Stimulated activated CD8-positive, alpha-beta memory T cell treated with anti-CD3 and anti-CD28 coated beads, Interleukin-4, amount 100 ng/mL, for 1 hour (primary cell): ENCODE measurements at places on chromosomes 5 and 9.

- no peak for DNase-seq
These were observed 9.6 kb downstream of the SLC1A1 start for GRCh38 chr9:4499917-4500316.

DNA sequence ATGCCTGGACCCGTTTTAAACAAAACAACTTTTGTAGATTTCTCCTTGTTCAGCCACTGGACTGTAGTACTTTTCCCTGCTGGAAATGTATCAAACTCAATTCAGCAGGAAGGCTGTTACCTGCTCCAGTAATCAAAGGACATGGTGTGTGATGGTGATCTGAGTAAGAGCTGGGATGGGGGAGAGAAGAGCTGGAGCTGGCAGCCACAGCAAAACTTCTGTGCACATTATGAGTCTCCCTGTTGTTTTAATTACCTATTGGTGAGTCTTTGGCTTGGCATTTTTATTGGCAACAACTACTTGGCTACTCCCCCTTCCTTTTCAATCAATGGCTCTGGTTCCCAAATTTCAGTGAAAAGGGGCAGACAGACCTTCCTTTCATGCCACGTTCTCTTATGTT is 9.7 kb downstream of the NREP start:
- no peak for DNase-seq

DNA sequence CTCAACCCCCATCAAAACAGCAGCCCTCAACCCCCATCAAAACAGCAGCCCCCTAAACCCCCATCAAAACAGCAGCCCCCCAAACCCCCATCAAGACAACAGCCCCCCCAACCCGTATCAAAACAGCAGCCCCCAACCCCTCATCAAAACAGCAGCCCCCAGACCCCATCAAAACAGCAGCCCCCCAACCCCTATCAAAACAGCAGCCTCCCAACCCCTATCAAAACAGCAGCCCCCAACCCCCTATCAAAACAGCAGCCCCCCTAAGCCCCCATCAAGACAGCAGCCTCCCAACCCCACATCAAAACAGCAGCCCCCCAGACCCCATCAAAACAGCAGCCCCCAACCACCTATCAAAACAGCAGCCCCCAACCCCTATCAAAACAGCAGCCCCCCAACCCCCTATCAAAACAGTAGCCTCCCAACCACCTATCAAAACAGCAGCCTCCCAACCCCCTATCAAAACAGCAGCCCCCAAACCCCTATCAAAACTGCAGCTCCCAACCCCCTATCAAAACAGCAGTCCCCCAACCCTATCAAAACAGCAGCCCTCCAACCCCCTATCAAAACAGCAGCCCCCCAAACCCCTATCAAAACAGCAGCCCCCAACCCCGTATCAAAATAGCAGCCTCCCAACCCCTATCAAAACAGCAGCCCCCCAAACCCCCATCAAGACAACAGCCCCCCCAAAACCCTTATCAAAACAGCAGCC is 1.2 kb downstream of the TPPP start:
- DNase-seq, result no peak

DNA sequence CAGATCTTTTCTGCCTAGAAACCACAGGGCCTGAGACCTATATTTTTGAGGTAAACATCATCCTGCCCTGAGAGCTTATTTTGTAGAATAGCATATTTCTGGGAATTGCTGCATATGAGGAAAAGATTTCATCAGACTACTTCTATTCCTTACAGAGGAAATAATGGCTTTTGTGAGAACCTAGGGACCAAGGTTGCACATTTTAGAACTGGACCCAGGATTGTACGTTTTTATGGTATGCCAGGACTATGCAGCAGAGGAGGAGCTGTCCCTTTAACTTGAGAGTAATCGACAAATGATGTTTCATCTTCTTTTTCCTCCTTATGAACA is 2.2 kb upstream of the ALDH1A1 start:
- DNase-seq, result no peak

GRCh38 chr9:17315341-17315740 is 180.5 kb downstream of the CNTLN start:
- DNase-seq, result no peak

DNA sequence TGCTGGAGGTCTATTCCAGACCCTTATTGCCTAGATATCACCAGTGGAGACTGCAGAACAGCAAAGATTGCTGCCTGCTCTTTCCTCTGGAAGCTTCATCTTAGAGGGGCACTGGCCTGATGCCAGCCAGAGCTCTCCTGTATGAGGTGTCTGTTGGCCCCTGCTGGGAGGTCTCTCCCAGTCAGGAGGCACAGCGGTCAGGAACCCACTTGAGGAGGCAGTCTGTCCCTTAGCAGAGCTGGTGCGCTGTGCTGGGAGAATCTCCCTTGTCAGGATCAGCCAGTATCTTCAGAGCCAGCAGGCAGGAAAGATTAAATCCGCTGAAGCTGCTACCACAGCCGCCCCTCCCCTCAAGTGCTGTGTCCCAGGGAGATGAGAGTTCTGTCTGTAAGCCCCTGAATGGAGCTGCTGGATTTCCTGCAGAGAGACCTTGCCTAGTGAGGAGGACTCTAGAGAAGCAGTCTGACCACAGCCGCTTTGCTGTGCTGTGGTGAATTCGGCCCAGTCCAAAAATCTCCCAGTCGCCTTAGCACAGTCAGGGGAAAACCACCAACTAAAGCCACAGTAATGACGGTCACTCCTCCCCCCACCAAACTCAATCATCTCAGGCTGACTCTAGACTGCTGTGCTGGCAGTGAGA is 124.1 kb downstream of the JAKMIP2 start:
- no peak for DNase-seq

DNA sequence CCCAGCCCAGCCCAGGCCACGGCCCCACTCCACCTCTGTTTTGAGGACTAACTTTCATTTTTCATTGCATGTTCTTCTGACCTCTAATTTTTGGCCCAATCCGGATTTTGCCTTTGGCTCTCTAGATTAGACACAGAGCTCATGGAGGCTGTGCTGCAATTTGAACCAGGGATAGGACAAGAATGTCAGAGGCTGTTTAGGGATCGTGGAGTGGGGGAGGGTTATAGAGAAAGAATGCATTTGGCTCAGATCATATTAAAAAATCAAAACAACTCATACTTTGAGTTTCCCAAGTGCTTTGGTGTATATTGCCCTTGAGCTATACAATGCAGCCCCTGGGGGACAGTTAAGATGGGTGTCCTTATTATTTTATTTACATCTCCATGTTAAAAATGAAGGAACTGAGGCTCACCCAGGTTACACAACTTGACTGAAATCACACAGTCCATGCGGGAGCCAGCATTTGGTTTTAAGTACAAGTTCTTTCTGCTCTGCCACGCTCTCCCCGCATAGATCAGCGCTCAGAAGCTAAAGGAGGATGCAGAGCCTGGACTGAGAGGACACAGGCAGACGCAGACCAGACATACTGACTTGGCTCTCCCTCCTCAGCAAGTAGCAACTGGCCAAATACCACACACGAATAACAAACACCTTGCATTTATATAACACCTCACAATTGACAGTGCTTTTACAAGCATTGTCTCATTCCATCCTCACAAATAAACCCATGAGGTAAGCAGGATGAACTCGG is 126.4 kb upstream of the RAI14 start:
- DNase-seq, result no peak

GRCh38 chr5:122741681-122742080 is 33.2 kb upstream of the SNX2 start:
- no peak for DNase-seq

DNA sequence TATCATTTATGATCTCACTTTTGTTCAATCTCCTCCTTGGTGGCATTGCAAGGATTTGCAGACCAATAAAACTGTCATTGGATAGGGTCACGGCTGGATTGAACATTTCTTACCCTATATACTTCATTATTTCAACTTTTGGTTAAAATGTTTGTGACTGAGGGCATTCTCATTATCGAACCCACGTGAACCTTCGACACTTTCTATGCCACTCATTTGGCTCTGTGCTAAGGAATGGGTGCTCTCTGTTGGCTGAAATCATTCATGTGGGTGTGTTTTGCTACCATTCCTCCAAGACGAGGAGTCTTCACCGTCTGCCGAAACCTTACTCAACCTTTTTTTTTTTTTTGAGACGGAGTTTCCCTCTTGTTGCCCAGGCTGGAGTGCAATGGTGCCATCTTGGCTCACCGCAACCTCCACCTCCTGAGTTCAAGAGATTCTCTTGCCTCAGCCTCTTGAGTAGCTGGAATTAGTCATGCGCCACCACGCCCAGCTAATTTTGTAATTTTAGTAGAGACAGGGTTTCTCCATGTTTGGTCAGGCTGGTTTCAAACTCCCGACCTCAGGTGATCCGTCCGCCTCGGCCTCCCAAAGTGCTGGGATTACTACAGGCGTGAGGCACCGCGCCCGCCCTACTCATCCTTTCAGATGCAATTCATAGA is 62.5 kb downstream of the CSNK1A1 start:
- no peak for DNase-seq

- no peak for DNase-seq
These were observed 254.2 kb upstream of the PANK3 start for GRCh38 chr5:168833383-168833782.

DNA sequence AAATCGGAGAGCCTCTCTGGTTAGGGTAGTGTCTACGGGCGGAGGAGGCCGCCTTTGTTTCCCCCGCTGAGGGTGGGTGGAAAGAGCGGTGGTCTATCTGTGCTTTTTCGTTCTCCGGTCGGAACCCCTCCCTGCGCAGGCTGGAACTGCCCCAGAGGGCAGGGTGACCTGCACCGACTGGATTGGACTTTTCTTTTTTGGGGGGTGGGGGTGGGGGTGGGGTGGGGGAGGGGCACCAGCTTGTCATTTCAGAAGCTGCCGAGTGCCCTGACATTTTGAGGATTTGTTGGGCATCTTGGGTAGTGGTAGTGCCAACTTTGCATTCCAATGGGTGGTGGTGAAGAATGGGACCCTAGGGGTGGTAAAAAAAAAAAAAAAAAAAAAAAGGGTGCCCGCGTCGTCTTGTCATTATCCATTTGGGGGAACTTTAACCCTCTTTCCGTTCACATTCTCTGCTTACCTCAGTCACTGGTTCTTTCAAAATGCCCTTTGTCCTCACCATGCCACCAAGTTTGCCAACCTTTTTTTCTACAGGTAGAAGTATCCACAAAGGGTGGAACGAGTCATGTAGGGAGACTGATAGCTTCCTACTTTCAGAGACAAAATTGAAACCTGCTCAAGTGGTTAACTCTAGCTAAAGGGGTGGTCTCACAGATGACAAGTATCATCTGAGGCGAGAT is 1.3 kb downstream of the UBE2R2 start:
- no peak for DNase-seq

- no peak for DNase-seq
These were observed 25.2 kb downstream of the RALGPS1 start for GRCh38 chr9:126939821-126940221.

DNA sequence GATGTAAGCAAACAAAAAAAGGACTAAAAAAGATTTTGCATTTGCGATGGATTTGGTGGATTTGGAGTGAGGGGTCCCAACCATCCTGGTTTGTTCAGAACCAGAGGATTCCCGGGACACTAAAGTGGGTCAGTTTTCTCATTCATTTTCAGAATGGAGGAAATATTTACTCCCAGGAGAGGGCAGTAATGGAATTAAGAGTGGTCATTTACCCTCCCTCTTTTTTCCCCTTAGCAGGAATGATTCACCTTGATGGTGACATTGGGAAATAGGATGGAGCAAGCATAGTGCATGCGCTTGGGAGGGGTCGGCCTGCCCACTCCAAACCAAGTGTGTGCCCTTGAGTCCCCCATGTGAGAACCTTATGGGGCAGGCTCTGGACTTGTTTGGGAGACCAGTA is 164.2 kb upstream of the PUM3 start:
- no peak for DNase-seq

- no peak for DNase-seq
These were observed 23.3 kb upstream of the ACO1 start for GRCh38 chr9:32360983-32361673.

- no peak for DNase-seq
These were observed 11.0 kb downstream of the UBAC1 start for GRCh38 chr9:135950135-135950682.

DNA sequence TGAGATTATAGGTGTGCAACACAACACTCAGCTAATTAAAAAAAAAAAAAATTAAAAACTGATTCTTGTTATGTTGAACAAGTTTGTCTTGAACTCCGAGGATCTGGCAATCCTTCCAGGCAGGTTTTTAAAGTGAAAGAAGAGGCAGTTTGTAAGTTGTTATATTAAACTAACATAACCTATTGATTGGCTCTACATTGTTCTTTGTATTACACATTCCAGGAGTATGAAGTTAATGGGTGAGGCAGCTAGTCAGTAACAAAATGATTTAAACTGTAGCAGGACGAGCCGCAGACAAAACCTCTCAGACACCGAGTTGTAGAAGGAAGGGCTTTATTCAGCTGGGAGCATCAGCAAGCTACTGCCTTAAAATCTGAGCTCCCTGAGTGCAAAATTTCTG is 1953.9 kb upstream of the CDH6 start:
- DNase-seq, result no peak
